ENCODE measurements at places on chromosomes 2 and 18. TPM values are rescaled to one million over a fixed set of nuclear protein-coding genes. Genes with fewer than 3 reads are reported as not detected.

DNA sequence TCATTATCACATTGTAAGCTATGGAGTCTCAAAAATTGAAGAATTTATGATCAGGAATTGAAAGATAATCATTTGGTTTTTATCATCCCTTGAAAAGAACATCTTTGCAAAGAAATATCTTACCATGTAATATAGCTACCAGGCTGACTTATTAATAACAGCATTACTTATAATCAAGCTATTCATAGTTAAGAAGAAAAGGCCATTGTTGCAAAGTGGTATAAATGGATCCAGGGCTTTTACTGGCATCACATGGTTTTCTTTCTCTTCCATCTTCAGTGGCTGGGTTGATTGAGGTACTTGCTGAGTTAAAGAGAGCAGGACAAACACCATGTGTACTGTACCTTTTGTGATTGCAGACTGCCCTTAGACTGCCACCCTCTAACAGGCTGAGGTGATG lies 39.6 kb downstream of the MFSD6 start:
- DNase-seq = no peak

DNA sequence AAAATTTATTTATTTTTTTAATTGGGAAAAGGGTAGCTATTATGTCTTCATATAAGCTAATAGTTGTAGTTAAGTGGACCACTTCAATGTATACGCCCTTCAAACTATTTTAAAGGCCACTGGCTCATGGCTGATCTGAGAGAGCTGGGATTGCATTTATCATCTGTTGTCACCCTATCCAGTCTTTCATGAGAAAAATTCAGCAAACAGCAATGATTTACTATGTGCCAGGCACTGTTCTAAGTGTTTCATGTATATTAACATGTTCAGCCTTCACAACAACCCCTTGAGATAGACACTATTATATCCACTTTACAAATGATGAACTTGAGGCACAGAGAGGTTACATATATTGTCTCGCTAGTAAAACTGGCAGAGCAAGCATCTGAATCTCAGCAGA lies 66.1 kb upstream of the ZNF397 start:
- no peak for DNase-seq

GRCh38 chr2:155022531-155022930 lies 324.0 kb downstream of the KCNJ3 start:
- no peak for DNase-seq

The FN1 gene
- 550 TPM for polyA plus RNA-seq

GRCh38 chr2:102753563-102754159 lies 8.2 kb upstream of the TMEM182 start:
- peak; percentile 41 for DNase-seq

The ZC3H8 gene
- 28.7 TPM for polyA plus RNA-seq

DNA sequence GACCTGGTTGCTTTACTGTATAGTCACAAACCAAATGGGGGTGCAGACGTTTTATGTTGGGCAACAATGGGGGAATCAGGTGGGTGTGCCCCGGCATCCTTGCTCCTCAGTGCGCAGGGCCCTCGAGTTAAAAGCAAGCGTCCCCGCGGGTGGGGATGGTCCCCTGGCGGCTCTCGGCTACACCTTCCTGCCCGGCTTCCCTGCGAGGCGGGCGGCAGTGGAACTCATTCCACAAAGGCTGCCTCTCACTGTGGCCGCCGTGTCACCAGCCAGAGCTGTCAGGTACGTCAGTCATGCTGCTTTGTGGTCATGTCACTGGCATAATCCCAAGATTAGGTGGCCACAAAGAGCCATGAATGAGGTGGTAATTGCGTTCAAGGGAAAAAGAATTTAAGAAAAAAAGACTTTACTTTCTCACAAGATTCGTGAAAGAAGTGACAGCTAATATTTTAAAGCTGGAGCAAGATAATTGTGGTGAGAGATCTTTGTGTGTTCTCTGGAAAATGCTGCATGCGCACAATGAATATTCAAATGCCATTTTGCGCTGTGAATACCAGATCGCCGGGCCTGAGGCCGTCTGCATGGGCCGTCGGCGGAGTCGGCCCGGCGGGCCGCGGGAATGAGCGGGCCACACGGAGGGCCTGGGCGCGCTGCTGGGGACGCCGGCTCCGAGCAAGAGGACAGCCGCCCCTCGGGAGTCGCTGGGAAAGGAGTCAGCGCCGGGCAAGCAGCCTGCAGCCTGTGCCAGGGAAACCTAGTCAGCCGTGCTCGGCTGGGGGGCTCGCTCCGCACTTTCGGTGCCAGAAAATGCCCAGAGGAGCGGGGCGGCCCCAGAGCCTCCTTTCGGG lies 82.3 kb upstream of the LDLRAD4 start:
- no peak for DNase-seq

- DNase-seq = no peak
Observed at GRCh38 chr2:120873958-120874887, 138.6 kb downstream of the GLI2 start.

GRCh38 chr2:133579274-133579673 lies 11.0 kb upstream of the NCKAP5 start:
- no peak for DNase-seq

GRCh38 chr2:29226375-29226774 lies 111.2 kb downstream of the CLIP4 start:
- DNase-seq = no peak

The SCYGR5 gene
- not detected for polyA plus RNA-seq

GRCh38 chr2:237612527-237613357 lies 14.6 kb upstream of the LRRFIP1 start:
- no peak for DNase-seq

- DNase-seq = no peak
Observed at GRCh38 chr2:223841436-223842190, 4.2 kb upstream of the AP1S3 start.

The NPPC gene
- 0.18 TPM for polyA plus RNA-seq

DNA sequence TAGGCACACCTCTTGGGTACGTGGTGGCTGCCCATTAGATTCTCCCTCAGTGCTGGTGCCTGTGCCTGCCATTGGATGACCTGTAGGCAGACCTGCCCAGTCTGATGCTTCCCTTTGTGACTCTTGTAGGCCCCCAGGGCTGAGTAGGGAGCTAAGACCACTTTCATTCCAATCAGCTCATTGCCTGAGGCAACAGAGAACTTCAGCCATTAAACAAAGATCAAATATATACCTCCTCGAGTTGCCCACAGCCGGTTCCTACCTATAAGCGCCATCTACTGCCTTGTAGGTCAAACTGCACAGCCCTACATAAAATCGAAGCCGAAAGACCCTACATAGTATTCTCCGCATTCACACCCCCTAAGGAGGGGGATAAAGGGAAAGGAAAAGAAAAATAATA lies 184.6 kb downstream of the ETAA1 start:
- DNase-seq = no peak

DNA sequence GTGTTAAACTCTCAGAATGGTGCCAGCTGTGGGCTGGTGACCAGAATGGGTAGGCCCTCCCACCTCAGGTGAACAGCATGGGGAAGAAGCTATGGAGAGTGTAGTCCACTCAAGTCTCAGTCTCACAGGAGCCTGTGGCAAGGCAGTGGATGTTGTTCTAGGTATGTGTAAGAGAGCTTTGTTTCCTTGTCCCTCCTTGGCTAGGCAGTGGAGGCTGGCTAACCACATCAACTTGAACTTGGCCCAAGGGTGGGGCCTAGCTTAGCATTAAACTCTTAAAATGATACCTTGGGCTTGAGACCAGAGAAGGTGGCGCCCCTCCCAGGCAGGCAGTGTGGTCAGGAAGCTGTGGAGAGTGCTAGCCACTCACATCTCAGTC lies 53.2 kb upstream of the SLC4A10 start:
- DNase-seq = no peak

DNA sequence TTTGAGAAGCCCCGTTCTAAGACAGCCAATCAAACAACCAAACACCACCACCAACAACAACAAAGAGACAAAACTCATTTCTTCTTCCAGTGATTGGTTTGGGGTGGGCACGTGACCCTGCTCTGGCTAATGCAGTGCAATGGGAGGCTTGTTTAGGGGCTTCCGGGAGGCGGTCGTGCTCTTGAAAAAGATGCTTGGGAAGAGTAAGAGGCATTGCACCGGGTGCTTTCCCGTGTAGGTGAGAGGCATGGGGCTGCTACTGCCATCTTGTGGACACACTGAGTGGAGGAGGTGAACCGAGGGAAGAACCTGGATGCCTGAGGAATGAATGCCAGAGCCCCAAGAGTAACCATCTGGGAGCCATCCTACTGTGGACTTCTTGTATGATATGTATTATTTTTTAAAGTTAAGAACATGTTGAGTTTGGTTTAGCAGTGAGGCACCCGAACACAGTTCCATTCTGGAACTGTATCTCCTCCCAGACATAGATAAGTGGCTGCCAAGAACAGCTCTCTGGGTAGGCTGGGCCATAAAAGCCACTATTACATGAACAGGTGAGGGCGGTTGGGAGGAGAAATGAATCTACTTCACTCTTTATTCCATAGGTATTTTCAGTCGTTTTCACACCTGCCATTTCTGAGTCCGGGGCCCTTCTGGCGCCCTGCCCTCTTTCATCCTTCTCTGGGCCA lies 19.1 kb upstream of the ARHGAP25 start:
- peak; percentile 33 for DNase-seq

DNA sequence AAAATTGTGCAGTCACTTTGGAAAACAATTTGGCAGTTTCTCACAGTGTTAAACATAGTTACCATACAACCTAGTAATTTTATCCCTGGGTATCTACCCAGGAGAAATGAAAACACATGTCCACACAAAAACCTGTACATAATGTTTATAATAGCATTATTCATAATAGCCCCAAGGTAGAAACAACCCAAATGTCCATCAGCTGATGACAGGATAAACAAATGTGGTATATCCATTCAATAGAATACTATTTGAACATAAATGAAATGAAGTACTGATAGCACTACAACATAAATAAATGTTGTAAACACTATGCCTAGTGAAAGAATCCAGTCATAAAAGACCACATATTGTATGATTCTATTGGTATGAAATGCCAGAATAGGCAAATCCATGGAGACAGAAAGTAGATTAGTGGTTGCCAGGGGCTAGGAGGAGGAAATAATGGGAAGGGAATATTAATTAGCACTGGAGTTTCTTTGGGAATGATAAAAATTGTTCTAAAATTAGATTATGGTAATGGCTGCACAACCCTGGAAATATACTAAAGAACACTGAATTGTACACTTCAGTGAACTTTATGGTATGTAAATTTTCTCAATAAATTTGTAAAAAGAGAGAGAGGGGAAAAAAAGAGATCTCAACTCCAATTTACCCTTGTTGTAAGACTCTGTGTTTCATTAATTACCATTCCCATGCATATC lies 20.8 kb upstream of the VIT start:
- no peak for DNase-seq

The SLC30A3 gene
- 6.2 TPM for polyA plus RNA-seq

DNA sequence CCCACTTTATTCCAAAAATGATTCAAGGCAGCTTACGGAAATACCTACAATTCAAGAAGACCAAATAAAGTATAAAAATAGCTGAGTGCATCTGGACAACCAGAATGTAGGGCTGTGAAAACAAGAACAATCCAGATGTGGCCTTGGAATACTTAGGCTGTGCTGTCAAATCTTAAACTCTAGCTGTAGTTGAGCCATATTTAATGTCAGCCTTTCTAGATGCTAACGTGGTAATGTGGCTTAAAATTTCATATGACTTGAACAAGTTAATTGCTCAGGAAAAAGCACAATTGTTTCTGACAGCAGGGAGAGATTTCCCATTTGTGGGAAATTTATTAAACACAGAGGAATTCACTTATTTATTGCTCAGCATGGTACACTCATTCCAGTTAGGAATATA lies 14.6 kb upstream of the NAPG start:
- no peak for DNase-seq

The EVA1A gene
- 12.9 TPM for polyA plus RNA-seq

- DNase-seq = no peak
Observed at GRCh38 chr2:234558642-234559041, 61.8 kb upstream of the ARL4C start.

- DNase-seq = no peak
Observed at GRCh38 chr2:126662621-126663020, 6.7 kb downstream of the GYPC start.

The GNLY gene
- polyA plus RNA-seq = 0.27 TPM

- DNase-seq = peak; percentile 83
Observed at GRCh38 chr2:132547090-132547687, 122.8 kb downstream of the LYPD1 start.

DNA sequence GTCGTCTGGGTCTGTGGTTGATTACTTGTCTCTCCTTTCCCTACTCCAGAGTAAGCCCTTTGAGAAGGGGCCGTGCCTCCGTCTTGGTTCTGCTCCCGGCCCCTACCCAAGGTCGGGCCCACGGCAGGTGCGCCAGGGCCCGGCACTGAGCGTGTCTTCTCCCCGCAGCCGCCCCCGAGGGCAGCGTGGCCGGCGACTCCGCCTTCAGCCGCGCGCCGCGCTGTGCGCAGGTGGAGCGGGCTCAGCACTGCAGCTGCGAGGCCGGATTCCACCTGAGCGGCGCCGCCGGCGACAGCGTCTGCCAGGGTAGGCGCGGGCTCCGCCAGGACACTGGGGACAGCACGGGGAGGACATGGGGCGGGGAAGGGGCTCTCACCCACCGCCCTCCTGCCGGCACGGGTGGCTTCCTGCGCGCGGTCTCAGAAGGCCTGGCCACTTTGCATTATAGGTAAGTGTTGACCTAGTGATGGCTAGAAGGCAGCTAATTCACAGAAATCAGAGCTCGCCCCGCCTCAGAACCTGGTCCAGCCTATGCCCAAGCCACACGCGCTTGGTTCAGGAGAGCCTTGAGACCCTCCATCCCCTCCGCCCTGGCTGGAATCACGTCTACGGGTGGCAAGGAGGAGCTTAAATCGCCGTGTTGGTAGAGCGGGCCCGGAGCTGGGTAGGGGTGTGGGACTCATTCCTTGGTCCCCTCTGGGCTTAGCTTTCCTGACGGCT lies 43.5 kb downstream of the FBLN7 start:
- DNase-seq = peak; percentile 14

The SCYGR4 gene
- not detected for polyA plus RNA-seq

DNA sequence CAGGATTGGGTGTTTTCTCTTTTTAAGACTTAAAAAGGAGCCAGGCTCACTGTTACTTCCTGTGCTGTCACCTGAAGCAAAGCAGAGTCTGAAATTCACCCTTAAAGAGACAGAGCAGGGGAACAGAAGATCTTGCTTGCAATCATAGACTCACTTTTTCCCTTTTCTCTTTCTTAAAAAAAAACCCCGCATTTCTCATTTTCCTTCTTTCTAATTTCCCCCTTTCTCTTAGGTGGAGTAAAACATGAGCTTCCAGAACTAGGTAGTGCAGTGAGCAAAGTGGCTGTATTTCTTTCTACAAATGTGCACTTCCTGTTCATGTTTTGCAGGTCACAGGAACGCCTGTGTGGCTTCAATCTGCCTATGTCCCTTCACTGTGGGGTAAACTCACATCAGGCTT lies 381.2 kb downstream of the LPIN1 start:
- DNase-seq = no peak

- DNase-seq = no peak
Observed at GRCh38 chr2:68812251-68812650, 58.9 kb downstream of the BMP10 start.

DNA sequence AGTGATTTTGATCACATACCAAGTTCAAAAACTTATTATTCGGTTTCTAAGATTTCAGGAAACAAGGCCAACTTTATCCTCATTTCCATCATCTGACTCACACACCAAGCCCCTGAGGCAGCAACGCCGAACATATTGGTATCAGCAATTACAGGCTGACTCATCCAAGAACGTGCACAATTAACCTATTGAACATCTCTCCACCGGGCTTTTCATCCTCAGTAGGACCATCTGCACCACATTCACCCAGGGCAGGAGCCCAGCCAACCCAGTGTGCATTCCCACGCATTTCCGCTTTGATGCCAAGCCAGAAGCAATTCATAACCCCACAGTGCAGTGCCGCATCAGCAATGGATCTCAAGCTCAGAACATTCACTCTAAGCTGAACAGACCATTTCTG lies 52.9 kb downstream of the SCG2 start:
- no peak for DNase-seq

Measured in left kidney (tissue), 8 donors.